Stimulated activated CD4-positive, alpha-beta T cell treated with anti-CD3 and anti-CD28 coated beads, Interleukin-4, amount 100 ng/mL, for 1 hour (primary cell): ENCODE measurements at places on chromosomes 2 and 18.

- DNase-seq = peak; percentile 57
Measured at GRCh38 chr18:9971313-9971920, 57.6 kb downstream of the VAPA start.

DNA sequence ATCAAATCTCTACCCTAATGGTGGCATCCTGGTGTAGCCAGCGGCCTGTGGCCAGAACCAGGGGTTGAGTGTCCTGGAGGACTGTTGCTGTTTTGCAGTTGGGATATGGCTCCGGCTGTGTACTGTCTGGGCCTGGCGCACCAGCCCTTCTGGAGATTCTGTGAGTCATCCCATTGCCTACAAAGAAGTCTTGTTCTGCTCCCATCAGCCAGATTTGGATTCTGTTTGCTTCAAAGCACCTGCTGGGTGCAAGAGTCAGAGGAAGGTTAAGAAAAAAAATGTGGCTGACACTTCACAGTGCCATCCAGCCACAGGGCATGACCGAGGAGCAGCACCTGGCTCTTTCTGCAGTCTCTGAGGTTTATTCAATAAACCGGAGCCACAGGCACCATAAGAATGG is 41.0 kb upstream of the ASAP2 start:
- DNase-seq = no peak

GRCh38 chr18:53610957-53611356 is 613.5 kb downstream of the MBD2 start:
- DNase-seq = no peak

- DNase-seq = peak; percentile 24
Measured at GRCh38 chr2:68832233-68832869, 38.8 kb downstream of the BMP10 start.

DNA sequence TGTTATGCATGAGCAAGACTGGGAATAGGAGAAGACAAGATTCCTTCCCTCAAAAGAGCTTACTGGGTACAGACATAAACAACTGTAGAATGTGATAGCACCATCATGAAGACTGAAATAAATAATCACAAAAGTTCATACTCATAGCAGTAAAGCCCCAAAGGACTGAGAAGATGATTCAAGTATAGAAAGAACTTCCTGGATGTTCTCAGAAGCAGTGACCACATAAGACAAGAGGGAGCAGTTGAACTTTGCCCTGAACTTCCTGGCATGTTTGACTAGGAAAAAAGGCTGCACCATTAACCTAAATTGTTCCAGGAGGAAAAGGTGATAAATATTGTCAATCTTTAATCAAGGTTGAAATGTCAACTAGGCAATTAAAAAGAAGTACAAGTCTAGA is 57.8 kb upstream of the CCDC141 start:
- DNase-seq = no peak

GRCh38 chr2:36678856-36679255 is 17.7 kb upstream of the VIT start:
- no peak for DNase-seq
